Osteocyte (in vitro differentiated cells): ENCODE measurements at places on chromosomes 13 and 19. TPM values are rescaled to one million over a fixed set of nuclear protein-coding genes. Genes with fewer than 3 reads are reported as not detected.

The CD37 gene
- total RNA-seq = not detected in 2 replicates

The ZNF730 gene
- 2.3 and 2.4 TPM in 2 replicates for total RNA-seq

The CD70 gene
- total RNA-seq = 0.42 and 0.54 TPM in 2 replicates

The ZNF616 gene
- 15.0 and 16.5 TPM in 2 replicates for total RNA-seq

The CBLC gene
- not detected in 2 replicates for total RNA-seq

The GTF2F2 gene
- 14.1 and 15.6 TPM in 2 replicates for total RNA-seq

The DAPK3 gene
- 92.9 and 94.7 TPM in 2 replicates for total RNA-seq

The TSSK6 gene
- total RNA-seq = 1.7 and 2.0 TPM in 2 replicates

- H3K4me1 ChIP-seq = no peaks in the 10 kb centered on the region
- H3K27me3 ChIP-seq = no peaks in the 10 kb centered on the region
- peaks cover 9% of the 10 kb centered on the region for H3K36me3 ChIP-seq
- no peak for DNase-seq
- H3K27ac ChIP-seq = no peak overlapping the region
Observed at GRCh38 chr19:10826231-10826630, 9.8 kb downstream of the TMED1 start.

DNA sequence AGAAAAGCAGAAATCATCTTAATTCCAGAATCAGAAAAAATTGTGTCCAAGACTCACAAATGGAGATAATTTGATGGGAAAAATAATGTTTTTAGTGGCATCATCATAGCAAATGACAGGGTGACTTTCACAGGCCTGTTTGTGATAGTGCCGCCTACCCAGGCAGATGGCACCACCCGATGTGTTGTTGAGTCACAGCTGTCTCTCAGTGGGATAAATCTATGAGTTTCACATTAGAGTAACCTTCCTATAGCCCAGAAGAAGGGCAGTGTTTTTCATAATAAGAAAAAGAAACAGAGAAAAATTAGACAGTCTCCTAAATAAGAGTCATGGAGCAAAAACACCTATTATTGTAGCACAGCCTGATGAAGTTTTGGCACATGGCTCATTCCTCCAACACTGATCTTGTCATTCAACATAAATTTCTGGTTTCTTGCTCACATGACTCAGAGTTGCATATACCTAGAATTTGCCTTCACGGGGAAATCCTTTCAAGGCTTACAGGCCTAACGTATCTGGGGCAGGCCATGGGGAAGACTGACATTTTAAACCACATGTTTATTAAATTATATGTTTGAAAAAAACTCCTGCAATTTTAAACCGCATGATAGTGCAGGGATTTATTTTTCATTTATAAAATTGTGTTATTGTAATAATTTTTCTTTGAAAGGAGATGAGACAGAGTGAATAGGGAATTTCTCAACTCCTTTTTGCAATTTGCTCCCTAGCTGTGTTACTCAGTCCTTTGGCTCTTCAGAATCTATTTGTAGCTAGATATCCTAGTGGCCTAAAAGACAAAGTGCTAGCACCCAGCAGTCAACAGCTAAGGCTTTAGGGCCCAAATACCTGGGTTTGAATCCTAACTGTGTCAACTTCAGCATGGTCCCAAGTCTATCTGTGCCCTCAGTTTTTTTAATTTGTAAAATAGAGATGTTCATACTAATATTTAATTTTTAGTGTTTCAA, 393.7 kb downstream of the NDFIP2 start:
- no peak for DNase-seq
- H3K27me3 ChIP-seq = no peaks in the 10 kb centered on the region
- H3K36me3 ChIP-seq = no peaks in the 10 kb centered on the region

GRCh38 chr19:23286477-23286876, 36.3 kb upstream of the ZNF724 start:
- no peaks in the 10 kb centered on the region for H3K4me1 ChIP-seq
- no peaks in the 10 kb centered on the region for H3K36me3 ChIP-seq
- H3K4me3 ChIP-seq = no peak overlapping the region
- no peak overlapping the region for H3K27ac ChIP-seq
- no peak for DNase-seq

- peaks cover 3% of the 10 kb centered on the region for H3K27me3 ChIP-seq
- H3K4me1 ChIP-seq = peaks cover 22% of the 10 kb centered on the region
- no peak for DNase-seq
- H3K4me3 ChIP-seq = no peak overlapping the region
- H3K36me3 ChIP-seq = no peaks in the 10 kb centered on the region
- H3K27ac ChIP-seq = peak overlapping the region; percentile 85
Observed at GRCh38 chr19:18057557-18057956, 29.2 kb downstream of the IL12RB1 start.

DNA sequence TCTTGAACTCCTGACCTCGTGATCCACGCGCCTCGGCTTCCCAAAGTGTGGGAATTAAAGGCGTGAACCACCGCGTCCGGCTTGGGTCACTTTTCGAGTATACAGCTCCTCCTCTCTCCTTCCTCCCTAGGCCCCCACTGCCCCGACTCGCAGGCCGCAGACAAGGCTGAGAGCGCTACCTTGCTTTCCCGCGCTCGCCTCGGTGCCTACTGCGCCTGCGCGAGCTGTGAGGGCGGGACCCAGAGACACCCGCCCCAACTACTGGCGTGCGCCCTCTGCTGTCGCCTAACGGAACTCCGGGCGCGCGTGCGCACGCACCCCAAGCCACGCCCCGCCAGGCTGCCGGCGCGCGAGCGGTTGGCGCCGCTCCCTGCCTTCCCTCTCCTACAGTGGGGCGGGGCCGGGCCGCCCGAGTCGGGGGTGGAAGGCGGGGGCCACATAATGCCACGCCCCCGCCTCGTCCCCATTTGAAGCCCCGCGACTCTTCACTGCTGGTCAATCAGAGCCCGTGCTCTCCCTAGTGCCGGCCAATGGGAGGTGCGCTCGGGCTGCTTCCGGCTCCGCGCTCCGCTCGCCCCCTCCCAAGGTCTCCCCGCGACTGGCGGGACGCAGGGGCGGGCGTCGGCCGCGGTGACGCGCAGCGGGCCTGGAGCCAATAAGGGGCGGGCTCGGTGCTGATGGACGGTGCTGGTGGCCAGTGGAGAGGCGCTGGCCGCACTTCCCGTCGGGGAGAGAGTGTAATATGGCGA, at the start of gene RAB8A:
TSS of gene RAB8A (plus strand) at position 730 of the 749 bp plus-strand sequence. CDS start at position 743, 13 bp downstream.
- H3K36me3 ChIP-seq = peaks cover 4% of the 10 kb centered on the region
- H3K4me3 ChIP-seq = peak within 1 kb of the TSS; percentile 96
- DNase-seq = peak; percentile 100

DNA sequence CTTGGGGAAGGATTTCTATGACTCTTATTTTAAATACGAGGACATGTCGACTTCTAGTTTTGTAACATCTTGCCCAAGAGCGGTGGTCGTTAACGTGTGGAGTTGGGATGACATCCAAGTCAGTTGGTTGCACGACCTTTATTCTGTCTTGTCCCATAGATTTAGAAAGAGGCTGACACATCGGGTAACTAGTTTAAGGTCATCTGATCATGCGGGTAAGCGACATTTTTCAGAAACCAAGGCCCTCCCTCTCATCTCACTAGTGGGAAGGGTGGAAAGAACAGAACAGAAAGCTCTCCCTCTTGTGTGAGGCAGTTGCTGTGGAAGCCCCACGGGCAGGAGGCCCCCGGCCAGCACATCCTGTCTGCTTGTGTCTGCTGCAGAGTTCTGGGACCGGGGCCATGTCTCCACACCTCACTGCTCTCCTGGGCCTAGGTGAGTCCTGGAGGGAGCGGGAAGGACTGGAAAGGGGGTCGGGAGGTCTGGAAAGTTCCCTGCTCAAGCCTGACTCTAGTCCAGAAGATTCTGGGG, at the start of gene LAIR2:
TSS of gene LAIR2 (plus strand) at position 314 of the 531 bp plus-strand sequence. CDS start at position 402, 88 bp downstream.
- DNase-seq = no peak
- H3K4me1 ChIP-seq = no peaks in the 10 kb centered on the region
- no peak within 1 kb of the TSS for H3K4me3 ChIP-seq
- H3K27ac ChIP-seq = no peak within 1 kb of the TSS

GRCh38 chr13:71663431-71663830, 203.6 kb downstream of the DACH1 start:
- no peak for DNase-seq
- no peaks in the 10 kb centered on the region for H3K4me1 ChIP-seq
- H3K36me3 ChIP-seq = no peaks in the 10 kb centered on the region
- H3K27ac ChIP-seq = no peak overlapping the region

GRCh38 chr19:1761528-1762242, 8.4 kb downstream of the ONECUT3 start:
- H3K27ac ChIP-seq = no peak overlapping the region
- no peaks in the 10 kb centered on the region for H3K36me3 ChIP-seq
- peaks cover 3% of the 10 kb centered on the region for H3K4me1 ChIP-seq
- H3K4me3 ChIP-seq = no peak overlapping the region
- no peak for DNase-seq

DNA sequence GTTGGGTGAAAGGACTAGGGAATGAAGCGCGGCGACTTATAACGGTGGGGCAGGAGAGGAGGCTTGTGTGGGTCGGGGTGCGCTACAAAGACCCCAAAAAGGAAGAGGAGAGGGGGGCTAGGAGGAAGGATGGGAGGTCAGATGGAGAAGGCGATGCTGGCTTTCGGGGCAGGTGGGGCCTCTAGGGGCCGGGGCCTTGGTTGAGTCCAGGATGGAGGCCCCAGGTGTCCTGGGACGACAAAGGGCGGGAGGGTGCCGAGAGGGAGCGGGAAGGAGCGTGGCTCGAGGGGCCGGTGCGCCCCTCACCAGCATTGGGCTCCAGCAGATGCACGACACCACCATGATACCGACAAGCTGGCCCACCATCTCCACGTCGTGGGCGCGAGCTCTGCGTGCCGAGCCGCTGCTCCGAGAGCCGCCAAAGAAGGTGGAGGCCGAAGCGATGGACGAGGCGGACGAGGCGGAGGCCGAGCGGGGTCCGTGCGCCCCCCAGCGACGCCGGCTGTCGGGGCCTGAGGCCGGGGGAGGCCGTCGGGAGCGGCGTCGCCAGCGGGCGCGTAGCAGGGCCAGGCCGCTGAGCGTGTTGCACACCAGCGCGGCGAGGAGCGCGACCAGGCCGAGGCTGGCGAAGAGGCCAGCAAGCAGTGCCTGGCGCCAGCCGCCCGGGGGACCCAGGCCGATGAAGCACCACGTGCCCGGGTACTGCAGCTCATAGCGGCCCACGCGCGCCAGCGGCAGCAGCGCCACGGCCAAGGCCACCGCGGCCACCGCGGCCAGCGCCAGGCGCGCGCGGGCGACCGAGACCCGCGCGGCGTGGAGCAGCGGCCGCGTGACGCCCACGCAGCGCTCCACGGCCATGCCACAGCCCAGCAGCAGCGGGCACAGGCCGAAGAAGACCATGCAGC, 1.8 kb downstream of the PTGER1 start:
- no peak for DNase-seq
- peaks cover 10% of the 10 kb centered on the region for H3K36me3 ChIP-seq
- H3K27ac ChIP-seq = no peak overlapping the region
- no peaks in the 10 kb centered on the region for H3K27me3 ChIP-seq
- no peak overlapping the region for H3K4me3 ChIP-seq

DNA sequence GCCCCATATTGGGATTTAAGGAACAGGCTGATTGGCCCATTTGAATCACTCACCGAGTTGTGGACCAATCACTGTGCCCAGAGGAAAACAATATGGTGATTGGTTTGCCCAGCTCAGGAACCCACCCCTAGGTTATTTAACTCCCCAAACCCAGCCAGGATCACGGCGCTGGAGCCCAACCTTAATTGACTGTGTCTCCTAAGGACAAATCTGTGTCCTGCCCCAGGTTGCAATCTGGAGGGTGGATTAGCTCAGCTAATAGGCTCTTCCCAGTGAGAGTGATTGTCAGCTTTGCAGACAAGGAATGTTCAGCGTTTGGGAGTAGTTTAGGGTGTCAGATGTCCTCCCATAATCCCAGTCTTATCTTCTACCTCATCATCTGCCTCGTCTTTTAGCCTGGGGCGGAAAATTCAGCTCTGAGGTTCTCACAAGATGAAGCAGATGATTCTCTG, 3.5 kb upstream of the ZNF358 start:
- DNase-seq = no peak
- H3K4me1 ChIP-seq = peaks cover 22% of the 10 kb centered on the region
- H3K36me3 ChIP-seq = no peaks in the 10 kb centered on the region

GRCh38 chr19:35822579-35822978, 9.9 kb upstream of the PRODH2 start:
- no peak overlapping the region for H3K27ac ChIP-seq
- no peak overlapping the region for H3K4me3 ChIP-seq
- peaks cover 20% of the 10 kb centered on the region for H3K27me3 ChIP-seq
- H3K4me1 ChIP-seq = no peaks in the 10 kb centered on the region
- no peak for DNase-seq

GRCh38 chr13:46951516-46951915, 54.7 kb upstream of the HTR2A start:
- DNase-seq = no peak
- no peaks in the 10 kb centered on the region for H3K36me3 ChIP-seq
- no peak overlapping the region for H3K4me3 ChIP-seq
- H3K27ac ChIP-seq = no peak overlapping the region
- peaks cover 11% of the 10 kb centered on the region for H3K27me3 ChIP-seq

DNA sequence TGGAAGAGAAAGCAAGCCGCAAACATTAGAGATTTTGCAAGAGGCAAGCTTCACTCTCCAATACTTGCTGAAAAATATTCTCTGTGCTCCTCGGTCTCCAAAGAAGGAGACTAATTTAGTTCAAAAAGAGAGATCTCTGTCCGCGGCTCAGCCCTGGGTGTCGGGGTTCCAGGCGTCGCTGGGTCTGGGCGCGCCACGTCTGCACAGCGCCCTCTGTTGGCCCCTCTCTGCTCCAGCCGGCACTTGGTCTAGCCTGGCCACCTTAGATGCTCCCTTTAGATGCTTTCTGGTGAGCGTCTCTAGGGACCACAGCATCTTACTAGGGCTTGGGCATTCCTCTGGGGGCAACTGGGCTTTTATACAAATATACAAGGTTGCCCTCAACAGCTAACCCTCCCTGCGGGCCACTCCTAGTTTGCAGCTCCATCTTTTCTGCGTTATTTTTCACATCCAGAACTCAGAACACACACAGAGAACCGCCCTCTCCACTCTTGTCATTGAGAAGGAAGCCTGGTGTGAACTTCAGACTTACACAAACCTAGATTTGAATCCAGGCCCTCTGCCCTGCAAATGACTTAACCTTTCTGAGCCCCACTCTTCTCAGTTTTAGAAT, 78.3 kb downstream of the CYSLTR2 start:
- peak overlapping the region; percentile 51 for H3K4me3 ChIP-seq
- peaks cover 20% of the 10 kb centered on the region for H3K27me3 ChIP-seq
- no peak for DNase-seq
- no peak overlapping the region for H3K27ac ChIP-seq
- no peaks in the 10 kb centered on the region for H3K36me3 ChIP-seq
- H3K4me1 ChIP-seq = peaks cover 2% of the 10 kb centered on the region

- H3K4me1 ChIP-seq = peaks cover 24% of the 10 kb centered on the region
- H3K27me3 ChIP-seq = no peaks in the 10 kb centered on the region
- H3K27ac ChIP-seq = no peak overlapping the region
- peaks cover 17% of the 10 kb centered on the region for H3K36me3 ChIP-seq
- DNase-seq = no peak
- no peak overlapping the region for H3K4me3 ChIP-seq
Observed at GRCh38 chr13:110555601-110556223, 5.8 kb downstream of the RAB20 start.

GRCh38 chr13:110424569-110425443, 117.7 kb downstream of the COL4A2 start:
- peaks cover 65% of the 10 kb centered on the region for H3K4me1 ChIP-seq
- no peak for DNase-seq
- no peaks in the 10 kb centered on the region for H3K27me3 ChIP-seq
- H3K4me3 ChIP-seq = peak overlapping the region; percentile 4

- no peaks in the 10 kb centered on the region for H3K36me3 ChIP-seq
- peaks cover 18% of the 10 kb centered on the region for H3K4me1 ChIP-seq
- H3K4me3 ChIP-seq = no peak overlapping the region
- no peak for DNase-seq
Observed at GRCh38 chr13:50140581-50141374, 125.5 kb downstream of the KCNRG start.
